ENCODE measurements at places on chromosomes 7 and 10. TPM values are rescaled to one million over a fixed set of nuclear protein-coding genes. Genes with fewer than 3 reads are reported as not detected.
A peak's percentile ranks its signal among the peaks of the same experiment; 100 is the strongest.

GRCh38 chr10:17022896-17023295, 106.7 kb downstream of the CUBN start:
- DNase-seq: no peak
- H3K27me3 ChIP-seq: no peaks in the 10 kb centered on the region
- H3K27ac ChIP-seq: peak overlapping the region; percentile 55
- no peak overlapping the region for H3K4me3 ChIP-seq

GRCh38 chr7:129832701-129833227, 120.0 kb downstream of the UBE2H start:
- no peaks in the 10 kb centered on the region for H3K27me3 ChIP-seq
- H3K4me3 ChIP-seq: no peak overlapping the region
- peaks cover 18% of the 10 kb centered on the region for H3K36me3 ChIP-seq
- H3K4me1 ChIP-seq: peaks cover 31% of the 10 kb centered on the region

DNA sequence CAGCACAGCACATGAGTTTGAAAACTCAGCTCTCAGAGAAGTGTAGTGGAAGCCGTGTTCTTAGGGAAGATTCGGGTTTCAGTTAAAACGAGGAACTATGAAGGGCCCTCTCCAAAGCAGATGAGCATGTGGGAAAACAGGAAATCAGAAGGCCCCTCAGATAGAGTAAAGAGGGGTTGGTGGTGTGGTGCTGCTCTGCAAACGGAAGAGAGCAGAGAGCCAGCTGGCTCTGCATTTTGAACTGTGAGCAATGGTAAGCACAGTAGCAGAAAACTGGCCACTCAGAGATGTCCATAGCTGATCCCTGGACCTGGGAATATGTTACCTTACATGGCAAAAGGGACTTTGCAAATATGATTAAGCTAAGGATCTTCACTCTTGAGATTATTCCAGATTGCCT, 27.9 kb upstream of the CUL1 start:
- H3K27ac ChIP-seq: no peak overlapping the region
- H3K36me3 ChIP-seq: no peaks in the 10 kb centered on the region
- peaks cover 4% of the 10 kb centered on the region for H3K4me1 ChIP-seq
- H3K27me3 ChIP-seq: no peaks in the 10 kb centered on the region
- H3K4me3 ChIP-seq: no peak overlapping the region

GRCh38 chr10:133458021-133458709, 4.4 kb downstream of the SCART1 start:
- H3K27me3 ChIP-seq: no peaks in the 10 kb centered on the region
- no peak overlapping the region for H3K27ac ChIP-seq
- no peaks in the 10 kb centered on the region for H3K36me3 ChIP-seq
- no peak overlapping the region for H3K4me3 ChIP-seq
- H3K4me1 ChIP-seq: no peaks in the 10 kb centered on the region
- no peak for DNase-seq

- peaks cover 2% of the 10 kb centered on the region for H3K27me3 ChIP-seq
- H3K4me1 ChIP-seq: no peaks in the 10 kb centered on the region
- H3K27ac ChIP-seq: no peak overlapping the region
- no peak overlapping the region for H3K4me3 ChIP-seq
- DNase-seq: no peak
Measured at GRCh38 chr10:78745441-78745840, 323.3 kb upstream of the ZMIZ1 start.

DNA sequence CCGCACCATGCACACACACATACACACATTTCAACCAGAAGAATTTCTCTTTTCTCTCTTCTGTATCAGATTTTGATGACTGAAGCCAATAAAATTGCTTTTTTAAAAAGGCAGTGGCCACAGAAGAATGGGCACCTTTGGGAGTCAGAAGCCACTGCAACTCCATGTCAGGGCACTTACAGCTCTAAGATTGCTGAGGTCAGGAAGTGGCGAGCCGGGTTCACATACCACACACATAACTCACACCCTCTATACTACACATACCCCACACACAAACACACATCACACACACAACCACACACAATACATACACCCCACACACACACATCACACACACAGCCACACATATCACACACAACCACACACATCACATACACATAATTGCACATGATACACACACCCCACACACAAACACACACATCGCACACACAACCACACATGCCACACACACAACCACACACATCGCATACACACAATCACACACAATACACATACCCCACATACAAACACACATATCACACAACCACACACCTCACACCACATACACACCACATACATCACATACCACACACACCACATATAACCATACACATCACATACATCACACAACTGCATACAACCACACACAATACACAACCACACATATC, 31.2 kb downstream of the GPRIN2 start:
- H3K4me3 ChIP-seq: no peak overlapping the region
- H3K27me3 ChIP-seq: no peaks in the 10 kb centered on the region
- peaks cover 49% of the 10 kb centered on the region for H3K4me1 ChIP-seq
- no peaks in the 10 kb centered on the region for H3K36me3 ChIP-seq
- peak overlapping the region; percentile 73 for H3K27ac ChIP-seq

DNA sequence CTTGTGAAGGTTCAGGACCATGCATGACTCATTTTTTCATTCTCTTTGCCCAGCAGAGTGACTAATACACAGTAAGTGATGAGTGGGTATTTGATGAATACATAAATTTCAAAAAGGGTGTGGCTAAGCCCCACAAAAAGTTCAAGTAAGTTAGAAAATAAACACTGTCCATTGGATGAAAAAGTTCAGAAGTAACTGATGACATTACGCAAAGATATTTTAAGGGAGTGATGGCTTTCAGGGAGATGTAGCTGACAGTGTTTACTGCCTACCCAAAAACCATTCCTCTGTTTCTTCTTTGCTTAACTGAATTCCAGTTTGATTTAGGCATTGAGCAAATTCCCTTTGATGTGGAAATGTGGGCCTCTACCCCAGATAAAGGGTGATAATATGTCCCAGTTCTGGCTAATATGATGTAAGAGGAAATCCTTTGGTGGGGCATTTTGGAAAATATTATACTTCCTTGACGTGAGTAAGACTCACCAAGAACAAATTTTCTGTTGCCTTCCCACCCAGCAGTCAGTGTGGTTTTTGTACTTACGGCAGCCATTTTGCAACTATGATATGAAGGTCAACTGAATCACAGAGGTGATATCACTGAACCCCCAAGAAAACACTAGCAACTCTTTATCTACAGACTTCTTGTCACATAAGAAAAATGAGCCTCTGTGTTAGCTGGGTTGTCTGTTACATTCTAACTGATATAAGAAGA, 29.0 kb upstream of the EBLN1 start:
- H3K4me1 ChIP-seq: peaks cover 24% of the 10 kb centered on the region
- H3K27me3 ChIP-seq: no peaks in the 10 kb centered on the region
- peak; percentile 95 for DNase-seq
- H3K36me3 ChIP-seq: no peaks in the 10 kb centered on the region
- H3K27ac ChIP-seq: peak overlapping the region; percentile 76

DNA sequence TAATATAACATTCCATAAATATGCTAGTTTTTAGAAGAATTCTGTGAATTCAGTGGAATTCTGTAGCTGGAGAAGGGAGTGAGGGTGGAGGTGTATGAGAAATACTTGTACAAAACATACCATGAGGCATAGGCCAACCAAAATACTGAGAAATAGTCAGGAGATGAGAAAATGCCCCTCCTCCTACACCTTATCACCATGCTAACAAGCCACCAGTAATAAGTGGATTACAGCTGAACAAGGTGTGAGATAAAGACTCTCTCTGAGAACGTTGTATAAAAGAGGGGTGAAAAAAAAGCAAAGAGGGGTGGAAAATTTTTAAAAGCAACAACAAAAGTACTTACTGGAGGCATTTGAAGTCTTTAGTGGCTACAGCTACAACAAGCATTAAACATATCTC, 90.4 kb upstream of the IGFBP3 start:
- no peak for DNase-seq
- no peaks in the 10 kb centered on the region for H3K27me3 ChIP-seq
- H3K4me3 ChIP-seq: no peak overlapping the region
- H3K36me3 ChIP-seq: no peaks in the 10 kb centered on the region
- H3K4me1 ChIP-seq: no peaks in the 10 kb centered on the region
- H3K27ac ChIP-seq: no peak overlapping the region

- H3K4me3 ChIP-seq: no peak overlapping the region
- H3K36me3 ChIP-seq: no peaks in the 10 kb centered on the region
- no peaks in the 10 kb centered on the region for H3K27me3 ChIP-seq
- H3K27ac ChIP-seq: no peak overlapping the region
- H3K4me1 ChIP-seq: no peaks in the 10 kb centered on the region
Measured at GRCh38 chr10:85864868-85865526, 501.6 kb downstream of the GRID1 start.

- no peaks in the 10 kb centered on the region for H3K27me3 ChIP-seq
- no peaks in the 10 kb centered on the region for H3K4me1 ChIP-seq
- H3K36me3 ChIP-seq: no peaks in the 10 kb centered on the region
Measured at GRCh38 chr10:108894402-108895301, 1028.7 kb downstream of the XPNPEP1 start.

DNA sequence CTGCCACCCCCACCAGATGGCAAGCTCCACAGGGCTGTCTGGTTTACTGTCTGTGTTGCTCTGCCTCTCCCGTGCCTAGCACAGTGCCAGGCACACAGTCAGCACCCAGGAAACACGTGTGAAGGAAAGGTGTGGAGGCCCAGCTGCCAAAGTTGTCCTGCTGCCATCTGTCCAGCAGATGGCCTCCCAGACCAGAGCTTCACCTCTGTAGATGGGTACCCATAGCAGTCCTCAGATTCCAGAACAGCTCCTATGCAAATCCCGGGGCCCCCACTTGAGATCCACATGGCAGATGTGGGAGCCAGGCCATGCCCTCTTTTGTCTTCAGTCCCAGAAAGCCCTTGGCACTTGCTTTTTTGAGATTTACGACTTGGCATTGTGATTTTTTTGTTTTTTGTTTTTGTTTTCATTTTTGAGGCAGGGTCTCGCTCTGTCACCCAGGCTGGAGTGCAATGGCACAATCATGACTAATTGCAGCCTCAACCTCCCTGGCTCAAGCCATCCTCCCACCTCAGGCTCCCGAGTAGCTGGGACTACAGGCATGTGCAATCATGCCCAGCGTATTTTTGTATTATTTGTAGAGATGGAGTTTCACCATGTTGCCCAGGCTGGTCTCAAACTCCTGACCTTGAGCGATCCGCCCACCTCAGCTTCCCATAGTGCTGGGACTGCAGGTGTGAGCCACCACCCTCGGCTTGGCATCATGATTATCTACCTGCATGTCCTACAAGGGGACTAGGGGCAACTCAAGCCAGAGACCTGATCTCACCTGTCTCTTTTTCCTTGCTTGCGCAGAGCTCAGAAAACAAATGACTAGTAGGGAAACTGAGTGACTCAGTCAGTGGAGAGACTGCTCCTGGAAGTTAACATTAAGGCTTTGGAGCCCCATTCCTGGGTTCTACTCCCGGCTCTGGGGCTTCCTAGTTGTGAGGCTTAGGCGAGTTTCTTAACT, 16.9 kb upstream of the PALD1 start:
- no peak overlapping the region for H3K27ac ChIP-seq
- H3K4me1 ChIP-seq: peaks cover 15% of the 10 kb centered on the region
- DNase-seq: no peak
- no peak overlapping the region for H3K4me3 ChIP-seq

- no peak overlapping the region for H3K27ac ChIP-seq
- no peak overlapping the region for H3K4me3 ChIP-seq
- H3K4me1 ChIP-seq: no peaks in the 10 kb centered on the region
- DNase-seq: no peak
Measured at GRCh38 chr7:141541375-141541774, 9.8 kb upstream of the AGK start.

DNA sequence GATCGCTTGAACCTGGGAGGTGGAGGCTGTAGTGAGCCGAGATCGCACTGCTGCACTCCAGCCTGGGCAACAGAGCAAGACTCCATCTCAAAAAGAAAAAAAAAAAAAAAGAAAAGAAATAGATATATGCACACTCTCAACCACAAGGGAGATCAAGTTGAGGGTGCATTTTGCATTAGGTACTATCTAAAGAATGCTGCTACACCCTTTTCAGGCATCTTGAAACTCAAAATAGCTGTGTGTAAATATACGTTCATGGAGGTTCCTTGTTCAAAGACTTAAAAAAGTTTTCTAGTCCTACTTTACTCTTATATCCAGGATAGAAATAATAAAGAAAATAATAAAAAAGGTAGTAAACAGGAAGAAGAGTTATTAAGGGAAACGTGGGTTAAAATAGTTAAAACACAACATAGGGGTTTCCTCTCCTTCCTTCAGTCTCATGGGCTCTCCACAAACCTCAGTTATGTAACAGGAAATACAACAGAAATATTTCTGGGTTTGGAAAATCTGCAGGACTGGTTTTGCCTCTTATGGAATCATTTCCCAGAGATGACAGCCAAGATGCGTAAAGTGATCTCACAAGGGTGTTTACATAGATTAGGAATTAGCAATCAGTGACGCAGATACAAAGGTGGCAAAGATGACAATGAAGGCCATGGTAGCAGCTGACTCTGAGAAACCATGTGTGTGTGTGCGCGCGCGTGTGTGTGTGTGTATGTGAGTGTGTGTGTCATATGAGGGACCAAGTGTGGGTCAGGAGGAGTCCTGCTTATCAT, 15.1 kb downstream of the STEAP4 start:
- peak; percentile 62 for DNase-seq
- no peaks in the 10 kb centered on the region for H3K36me3 ChIP-seq
- H3K4me3 ChIP-seq: no peak overlapping the region
- peak overlapping the region; percentile 45 for H3K27ac ChIP-seq
- H3K27me3 ChIP-seq: no peaks in the 10 kb centered on the region
- H3K4me1 ChIP-seq: peaks cover 15% of the 10 kb centered on the region

GRCh38 chr7:102843850-102844249, 69.0 kb upstream of the LRRC17 start:
- no peak for DNase-seq
- no peak overlapping the region for H3K27ac ChIP-seq
- H3K27me3 ChIP-seq: no peaks in the 10 kb centered on the region
- H3K36me3 ChIP-seq: no peaks in the 10 kb centered on the region

GRCh38 chr7:101936611-101937231, 119.3 kb downstream of the CUX1 start:
- H3K27ac ChIP-seq: no peak overlapping the region
- no peak overlapping the region for H3K4me3 ChIP-seq
- no peak for DNase-seq
- peaks cover 1% of the 10 kb centered on the region for H3K36me3 ChIP-seq

Gene CAMK2B
- polyA plus RNA-seq: 0.31 TPM

Gene CRCP
- polyA plus RNA-seq: 25.4 TPM

Gene KEL
- polyA plus RNA-seq: not detected
